Endothelial cell of umbilical vein (primary cell): ENCODE measurements at places on chromosomes 1 and 21. TPM values are rescaled to one million over a fixed set of nuclear protein-coding genes. Genes with fewer than 3 reads are reported as not detected.

- DNase-seq = peak; percentile 10
Measured at GRCh38 chr1:160637821-160638539, 8.9 kb downstream of the SLAMF1 start.

GRCh38 chr1:66599346-66599745 lies 65.4 kb downstream of the SGIP1 start:
- no peak for DNase-seq

The ADAM30 gene
- not detected in 2 replicates for total RNA-seq

GRCh38 chr1:61289232-61290098 lies 207.1 kb downstream of the NFIA start:
- DNase-seq = peak; percentile 83
